ENCODE measurements at places on chromosomes 3 and 15. TPM values are rescaled to one million over a fixed set of nuclear protein-coding genes. Genes with fewer than 3 reads are reported as not detected.

CHRNA5 gene
- total RNA-seq, result 9.1 TPM

DNA sequence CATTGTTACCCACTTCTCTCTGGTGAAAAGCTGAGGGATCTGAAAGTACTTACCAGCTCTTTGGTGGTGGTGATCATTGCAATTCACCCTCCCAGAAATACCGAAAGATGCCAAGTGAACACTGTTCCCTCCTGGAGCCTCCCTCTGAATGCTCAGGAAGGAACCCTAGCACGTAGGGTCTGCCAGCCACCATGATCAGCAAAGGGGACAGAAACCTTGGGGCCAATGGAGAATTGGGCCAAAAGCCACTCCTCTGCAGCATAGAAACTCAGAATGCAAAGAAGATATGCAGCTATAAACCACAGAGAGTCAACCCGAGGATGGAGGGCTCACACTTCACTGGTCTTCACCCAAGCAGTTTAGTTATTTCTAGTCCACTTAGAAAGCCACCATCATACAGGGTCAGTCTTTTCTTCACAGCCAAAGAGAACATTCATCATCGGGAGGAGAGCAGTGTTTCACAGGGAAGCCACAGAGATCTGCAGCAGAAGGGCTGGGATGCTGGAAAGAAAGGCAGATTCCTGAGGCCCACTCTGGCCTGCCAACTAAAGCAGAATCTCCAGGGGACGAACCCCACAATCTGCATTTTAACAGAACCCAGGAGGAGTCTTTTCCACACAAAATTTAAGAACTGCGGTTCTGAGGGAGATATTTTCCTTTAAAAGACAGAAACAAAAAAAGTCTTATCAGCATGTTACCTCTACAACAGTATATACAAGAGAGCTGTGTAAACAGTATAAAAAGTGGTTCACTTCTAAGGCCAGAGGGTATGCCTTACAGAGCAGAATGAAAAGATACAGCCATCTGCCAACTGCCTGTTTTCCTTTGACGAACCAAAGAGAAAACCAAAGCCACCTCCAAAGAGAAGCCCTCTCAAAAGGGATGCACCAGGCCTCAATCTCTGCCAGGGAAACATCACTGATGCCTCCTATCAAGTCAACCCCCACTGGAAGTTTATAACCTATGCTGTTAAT is 11.3 kb downstream of the TBC1D2B start:
- peak; percentile 63 for DNase-seq

- DNase-seq, result no peak
Measured at GRCh38 chr3:128727996-128728395, 2.0 kb downstream of the RAB7A start.

CCR9 gene
- total RNA-seq, result not detected

DNA sequence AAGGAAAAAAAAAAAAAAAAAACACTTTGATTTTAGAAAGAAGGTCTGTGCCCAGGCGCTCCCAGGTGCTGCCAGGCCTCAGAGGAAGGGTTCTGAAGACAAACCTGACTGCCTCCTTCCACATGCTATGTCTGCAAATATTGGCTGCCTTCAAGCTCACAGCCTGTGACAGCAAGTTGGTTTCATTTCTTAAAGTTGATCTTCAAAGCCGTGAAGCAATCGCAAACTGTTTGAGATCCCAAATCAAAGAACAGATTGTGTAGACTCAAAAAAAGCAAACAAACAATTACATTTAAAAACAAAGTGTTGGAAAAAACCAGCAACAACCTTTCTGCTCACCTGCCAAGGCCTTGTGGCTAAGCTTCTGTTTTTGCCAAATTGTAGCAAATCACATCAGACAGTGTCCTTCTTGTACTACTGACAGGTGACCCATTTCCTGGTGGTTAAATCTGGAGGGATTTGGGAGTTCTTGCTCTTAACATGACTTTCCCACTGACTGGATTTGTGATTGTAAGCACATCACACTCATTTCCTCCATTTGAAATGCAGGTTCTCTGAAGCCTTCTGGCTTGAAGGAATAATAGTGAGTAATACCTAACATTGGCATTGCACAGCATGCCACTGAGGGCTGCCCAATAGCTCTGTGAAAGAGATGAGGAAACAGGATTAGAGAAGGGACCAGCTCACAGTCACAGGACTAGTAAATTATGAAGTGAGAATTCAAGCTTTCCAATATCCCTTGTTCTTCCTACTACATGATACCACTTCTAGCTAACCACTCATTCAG is 502.4 kb downstream of the LPP start:
- DNase-seq, result no peak

STRA6 gene
- total RNA-seq, result not detected

ALDH1L1 gene
- not detected for total RNA-seq

GP9 gene
- not detected for total RNA-seq

CYP1A2 gene
- total RNA-seq, result not detected

- DNase-seq, result no peak
Measured at GRCh38 chr15:33142708-33143107, 51.8 kb downstream of the FMN1 start.

GRCh38 chr3:70607469-70607868 is 295.0 kb upstream of the MDFIC2 start:
- no peak for DNase-seq

DNA sequence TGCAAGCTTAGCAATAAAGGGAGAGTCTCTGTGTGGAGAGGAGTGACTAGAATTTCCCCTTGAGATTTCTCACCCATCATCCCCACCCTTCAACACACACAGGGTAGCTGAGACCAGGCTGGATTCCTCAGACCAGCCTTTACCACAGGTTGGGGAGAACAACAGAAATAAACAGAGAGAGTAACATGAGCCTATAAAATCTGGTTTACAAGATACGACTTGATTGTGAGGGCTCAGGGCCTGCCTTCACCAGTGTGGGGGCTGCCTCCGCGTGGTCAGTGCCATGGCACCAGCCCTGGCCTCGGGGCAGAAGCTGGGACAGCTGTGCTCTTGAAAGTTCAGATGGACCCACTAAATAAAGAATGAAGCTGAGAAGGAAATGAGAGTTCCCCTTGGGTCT is 14.6 kb upstream of the MAGEF1 start:
- DNase-seq, result no peak

HOMER2 gene
- 6.3 TPM for total RNA-seq

DNA sequence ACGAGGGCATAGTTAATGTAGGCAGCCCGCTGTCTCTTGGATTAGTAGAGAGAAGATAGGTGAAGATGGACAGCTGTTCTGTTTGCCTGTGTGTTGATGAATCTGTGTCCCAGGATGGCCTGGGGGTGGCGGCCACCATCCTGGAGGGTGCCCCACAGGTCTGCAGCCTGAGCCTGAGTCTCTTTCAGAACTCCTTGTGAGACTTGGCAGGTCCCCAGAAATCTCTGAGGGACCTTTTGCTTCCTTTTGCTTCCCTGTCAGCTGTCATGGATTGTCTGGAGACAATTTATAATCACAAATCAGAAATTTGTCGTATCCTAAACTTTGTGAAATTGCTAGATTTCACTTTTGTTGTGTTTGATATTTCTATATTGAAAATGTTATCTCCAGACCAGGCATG is 17.4 kb downstream of the FAN1 start:
- no peak for DNase-seq

- DNase-seq, result no peak
Measured at GRCh38 chr15:41499109-41499851, 5.6 kb downstream of the ITPKA start.

DNA sequence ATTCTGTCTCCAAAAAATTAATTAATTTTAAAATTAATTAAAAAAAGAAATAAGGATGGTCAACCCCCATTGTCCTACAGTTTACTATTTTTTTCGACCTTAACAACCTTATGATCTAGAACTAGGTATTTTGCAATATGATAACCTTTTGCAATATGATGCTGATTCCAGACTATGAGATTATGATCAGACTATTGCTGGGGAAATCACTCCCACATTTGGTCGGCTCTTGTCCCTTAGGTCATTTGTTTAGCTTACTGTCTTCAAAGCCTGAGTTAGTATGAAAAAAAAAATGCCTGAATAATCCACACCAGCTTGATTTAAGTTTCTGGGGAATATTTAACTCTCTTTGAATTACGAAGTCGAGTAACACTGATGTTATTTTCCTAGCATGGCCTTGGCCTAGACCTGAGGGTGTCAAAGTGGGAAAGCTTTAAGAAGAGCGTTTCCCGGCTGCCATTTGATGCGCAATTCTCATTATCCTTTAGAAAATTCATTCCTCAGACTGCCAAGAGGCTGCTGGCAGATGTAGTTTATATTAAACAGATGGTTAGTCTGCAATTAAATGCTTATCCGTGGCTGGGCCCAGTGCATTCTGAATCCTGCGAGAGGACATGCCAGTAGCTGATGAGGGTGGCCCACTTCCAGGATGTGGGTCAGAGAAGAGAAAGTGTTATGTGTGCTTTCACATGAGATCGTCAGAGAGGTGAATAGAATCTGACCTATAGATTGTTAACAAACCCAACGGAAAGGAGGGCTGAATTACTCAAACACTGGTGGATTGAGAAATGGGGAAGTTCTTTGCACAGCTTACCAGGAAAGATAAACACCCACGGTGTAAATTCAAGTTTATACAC is 496.0 kb upstream of the THBS1 start:
- DNase-seq, result no peak

CHRNA7 gene
- total RNA-seq, result not detected

LDHAL6B gene
- total RNA-seq, result not detected

DNA sequence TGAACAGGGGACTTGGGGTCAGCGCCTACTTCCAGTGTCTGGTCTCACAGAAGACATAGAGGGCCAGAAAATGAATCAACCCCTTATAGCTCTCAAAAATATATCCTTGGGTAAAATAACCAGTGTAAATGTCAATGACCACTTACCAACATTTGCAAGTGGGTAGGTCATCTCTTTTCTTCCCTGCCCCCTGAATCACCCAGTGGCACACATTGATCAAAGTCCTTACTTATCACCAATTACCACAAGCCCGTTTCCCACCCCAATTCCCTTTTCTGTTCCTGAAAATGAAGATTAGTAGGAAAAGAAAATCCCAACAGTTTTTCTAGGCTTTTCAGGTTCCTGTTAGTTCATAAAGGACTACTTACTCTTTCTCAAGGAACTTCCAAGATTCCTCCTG is 70.5 kb upstream of the HEG1 start:
- no peak for DNase-seq

DNA sequence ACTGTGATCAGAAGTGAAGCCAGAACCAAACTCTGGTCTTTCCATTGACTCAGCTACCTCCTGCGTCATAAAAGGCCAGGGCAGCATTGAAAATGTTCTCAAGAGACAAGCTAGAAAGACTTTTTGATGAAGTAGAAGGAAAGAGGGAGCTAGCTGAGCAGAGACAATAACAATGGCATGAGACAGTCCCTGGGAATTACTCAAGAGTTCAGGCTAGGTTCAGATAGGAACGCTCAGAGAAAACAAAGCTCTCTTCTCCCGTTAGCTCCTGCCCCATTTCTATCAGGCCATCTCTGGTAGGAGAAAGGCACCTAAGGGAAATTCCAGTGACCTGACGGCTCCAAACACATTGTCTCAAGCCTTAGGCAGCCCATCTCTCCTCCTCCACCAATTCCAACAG is 7.0 kb upstream of the OXTR start:
- no peak for DNase-seq

- DNase-seq, result no peak
Measured at GRCh38 chr15:77475001-77475400, 54.3 kb downstream of the HMG20A start.

GRCh38 chr3:10470120-10471053 is 35.0 kb downstream of the ATP2B2 start:
- DNase-seq, result no peak

DNA sequence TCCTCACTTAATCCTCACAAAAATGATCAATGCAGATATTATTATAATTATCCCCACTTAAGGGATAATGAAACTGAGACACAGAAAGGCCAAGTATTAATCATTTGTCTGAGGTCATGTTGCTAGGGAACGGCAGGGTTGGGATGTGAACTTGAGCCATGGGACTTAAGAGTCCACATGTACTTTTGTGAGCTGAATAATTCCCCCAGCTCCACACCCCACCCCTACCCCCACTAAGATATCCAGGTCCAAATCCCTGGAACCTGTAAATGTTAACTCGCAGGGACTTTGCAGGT is 290.5 kb upstream of the GADL1 start:
- no peak for DNase-seq

- DNase-seq, result no peak
Measured at GRCh38 chr3:171748064-171748924, 62.0 kb downstream of the PLD1 start.

- DNase-seq, result no peak
Measured at GRCh38 chr3:150913133-150913922, 8.1 kb upstream of the MINDY4B start.

- no peak for DNase-seq
Measured at GRCh38 chr15:43516185-43516584, 1.2 kb upstream of the MAP1A start.

DNA sequence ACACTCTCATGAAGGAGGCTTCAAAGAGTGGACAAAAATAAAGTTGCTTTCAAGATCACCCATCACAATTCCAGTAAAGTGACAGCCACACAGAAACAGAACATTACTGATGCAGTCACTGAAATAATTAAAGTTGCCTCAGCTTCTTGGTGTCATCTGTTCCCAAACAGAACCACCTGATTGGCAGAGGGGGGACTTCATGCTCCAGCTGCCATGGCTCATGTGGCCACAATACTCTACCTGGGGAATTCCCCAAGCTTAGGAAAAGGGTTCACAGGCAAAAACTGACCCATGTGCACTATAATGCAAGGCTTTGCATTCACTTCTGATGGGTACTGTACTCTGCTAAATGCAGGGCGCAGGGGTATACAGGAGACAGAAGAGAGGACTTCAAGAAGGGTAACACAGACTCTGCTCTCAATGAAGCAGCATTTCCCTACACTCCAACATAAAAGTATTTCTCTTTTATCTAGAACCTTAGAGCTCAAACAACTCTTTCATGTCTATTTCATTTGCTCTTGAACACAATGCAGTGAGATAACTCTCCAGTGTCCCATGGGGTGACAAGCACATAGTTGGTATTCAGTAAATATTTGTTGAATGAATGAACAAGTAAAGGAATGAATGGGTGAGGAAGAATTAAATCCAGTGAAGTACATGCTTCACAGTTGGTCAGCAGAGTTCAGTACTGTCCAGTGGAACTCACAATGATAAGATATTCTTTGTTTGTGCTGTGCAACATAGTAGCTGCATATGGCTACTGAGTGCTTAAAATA is 8.6 kb upstream of the CTNNB1 start:
- DNase-seq, result no peak

GRCh38 chr15:57015897-57016296 is 97.5 kb downstream of the TCF12 start:
- no peak for DNase-seq

GRCh38 chr3:30248423-30248822 is 358.0 kb upstream of the TGFBR2 start:
- DNase-seq, result no peak
